SK-N-SH treated with all-trans-retinoic acid at 6 μM for 48 hours (cell line): ENCODE measurements at places on chromosomes 1 and 21.

DNA sequence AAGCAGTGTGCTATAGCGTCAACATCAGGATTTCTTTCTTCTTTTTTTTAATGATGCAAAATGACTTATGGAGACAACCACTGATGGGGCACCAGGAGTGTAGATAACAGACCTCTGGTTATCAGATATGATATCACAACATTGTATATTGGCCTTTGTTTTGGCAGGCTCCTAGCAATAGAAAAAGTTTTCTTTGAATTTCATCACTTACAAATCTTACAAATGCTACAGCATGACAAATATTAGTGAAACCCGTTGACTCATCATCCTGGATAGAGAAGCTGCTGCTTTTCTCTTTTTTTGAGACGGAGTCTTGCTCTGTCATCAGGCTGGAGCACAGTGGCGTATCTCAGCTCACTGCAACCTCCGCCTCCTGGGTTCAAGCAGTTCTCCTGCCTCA lies 92.9 kb downstream of the LTN1 start:
- peak; percentile 66 for ATAC-seq

DNA sequence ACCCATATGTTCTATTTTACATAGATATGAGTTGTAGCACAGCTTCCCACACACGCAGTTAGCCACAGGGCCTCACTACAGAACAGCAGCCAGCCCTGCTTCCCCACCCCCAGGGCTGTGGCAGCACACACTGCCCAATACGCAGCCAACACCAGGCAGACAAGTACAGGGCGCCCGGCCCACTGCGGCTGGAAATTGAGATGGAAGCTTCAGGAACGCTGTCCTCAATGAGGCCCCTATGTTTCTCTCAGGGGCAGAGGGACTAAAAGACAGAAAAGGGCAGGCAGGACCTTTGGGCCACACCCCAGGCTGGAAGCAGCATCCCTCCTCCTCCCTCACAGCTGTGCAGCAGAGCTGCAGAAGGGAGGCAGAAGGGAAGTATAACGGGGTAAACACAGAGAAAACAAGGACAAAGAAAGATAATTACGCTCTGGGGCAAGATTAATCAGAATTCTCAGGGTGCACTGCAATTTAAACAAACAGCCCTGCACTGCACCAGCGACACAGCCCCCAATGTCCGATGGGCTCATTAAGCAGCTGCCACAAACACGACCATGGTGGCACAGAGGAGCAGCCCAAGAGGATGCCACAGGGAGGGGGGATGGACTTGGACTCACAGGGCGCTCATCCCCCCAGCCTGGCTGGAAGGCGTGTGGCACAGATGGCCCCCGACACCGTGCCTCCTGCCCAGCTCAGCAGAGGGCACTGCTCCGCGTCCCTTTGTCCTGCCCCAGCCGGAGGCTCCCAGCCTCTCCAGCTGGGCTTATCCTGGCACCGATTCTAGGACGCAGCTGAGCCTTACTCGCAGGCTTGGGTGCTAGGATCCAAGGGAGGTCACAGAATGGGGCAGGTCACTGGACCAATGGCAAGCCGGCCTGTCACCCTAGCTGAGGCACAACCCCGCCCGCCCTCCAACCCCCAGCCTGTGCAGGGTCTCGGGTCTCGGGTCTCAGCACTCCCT lies 14.2 kb downstream of the WDR4 start:
- peak; percentile 11; the same call in 2 of the 3 replicates for ATAC-seq

GRCh38 chr1:25699500-25700143 lies 83.0 kb downstream of the MAN1C1 start:
- no peak for ATAC-seq

GRCh38 chr1:155130272-155131006 lies 2.8 kb downstream of the EFNA1 start:
- no peak for ATAC-seq

- ATAC-seq, result no peak
Observed at GRCh38 chr1:166017395-166017794, 149.4 kb downstream of the FAM78B start.

- ATAC-seq, result no peak
Observed at GRCh38 chr1:110463725-110464124, 12.8 kb downstream of the PROK1 start.

DNA sequence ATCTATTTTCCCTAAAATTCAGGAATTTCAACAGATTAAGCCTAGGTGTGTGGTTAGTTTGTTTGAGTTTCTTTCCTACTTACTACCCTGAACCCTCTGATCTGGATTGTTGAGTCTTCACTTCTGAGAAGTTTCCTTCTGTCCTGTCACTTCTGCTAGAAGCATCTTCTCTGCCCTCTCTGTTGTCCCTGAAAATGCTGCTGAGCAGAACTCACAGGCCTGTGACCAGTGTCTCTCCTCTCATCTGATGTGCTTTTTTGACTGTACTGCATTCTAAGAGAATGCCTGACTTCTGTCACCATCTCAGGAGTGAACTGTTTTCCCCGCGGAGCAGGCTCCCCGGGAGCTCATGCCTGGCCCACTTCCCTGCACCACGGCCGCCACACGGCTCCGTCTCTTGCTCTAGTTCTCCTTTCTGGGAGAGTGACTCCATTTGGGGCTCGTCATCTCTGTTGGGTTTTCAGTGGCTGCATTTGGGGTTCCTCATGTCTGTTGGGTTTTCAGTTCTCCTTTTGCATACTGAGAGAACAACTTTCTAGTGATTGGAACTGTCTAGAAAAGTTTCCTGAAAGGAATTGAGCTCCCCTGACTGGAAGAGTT lies 77.9 kb downstream of the POFUT2 start:
- no peak for ATAC-seq

DNA sequence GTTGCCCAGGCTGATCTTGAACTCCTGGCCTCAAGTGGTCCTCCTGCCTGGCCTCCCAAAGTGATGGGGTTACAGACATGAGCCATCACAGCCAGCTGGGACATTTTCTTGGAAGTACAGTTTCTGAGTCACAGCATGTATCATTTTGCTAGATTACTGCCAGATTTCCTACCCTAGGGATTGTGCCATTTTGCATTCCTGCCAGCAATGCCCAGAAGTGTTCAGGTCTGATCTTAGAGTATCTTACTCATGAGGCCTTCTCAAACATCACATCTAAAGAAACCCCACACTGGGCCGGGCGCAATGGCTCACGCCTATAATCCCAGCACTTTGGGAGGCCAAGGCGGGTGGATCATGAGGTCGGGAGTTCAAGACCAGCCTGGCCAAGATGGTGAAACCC lies 10.2 kb downstream of the BMP8A start:
- ATAC-seq, result peak; percentile 58

GRCh38 chr1:26820784-26821269 lies 5.7 kb upstream of the ZDHHC18 start:
- ATAC-seq, result peak; percentile 44; the same call in 2 of the 3 replicates

- no peak for ATAC-seq
Observed at GRCh38 chr1:20154301-20154831, 15.2 kb downstream of the PLA2G2F start.

- no peak for ATAC-seq
Observed at GRCh38 chr1:4690951-4691675, 36.7 kb downstream of the AJAP1 start.

DNA sequence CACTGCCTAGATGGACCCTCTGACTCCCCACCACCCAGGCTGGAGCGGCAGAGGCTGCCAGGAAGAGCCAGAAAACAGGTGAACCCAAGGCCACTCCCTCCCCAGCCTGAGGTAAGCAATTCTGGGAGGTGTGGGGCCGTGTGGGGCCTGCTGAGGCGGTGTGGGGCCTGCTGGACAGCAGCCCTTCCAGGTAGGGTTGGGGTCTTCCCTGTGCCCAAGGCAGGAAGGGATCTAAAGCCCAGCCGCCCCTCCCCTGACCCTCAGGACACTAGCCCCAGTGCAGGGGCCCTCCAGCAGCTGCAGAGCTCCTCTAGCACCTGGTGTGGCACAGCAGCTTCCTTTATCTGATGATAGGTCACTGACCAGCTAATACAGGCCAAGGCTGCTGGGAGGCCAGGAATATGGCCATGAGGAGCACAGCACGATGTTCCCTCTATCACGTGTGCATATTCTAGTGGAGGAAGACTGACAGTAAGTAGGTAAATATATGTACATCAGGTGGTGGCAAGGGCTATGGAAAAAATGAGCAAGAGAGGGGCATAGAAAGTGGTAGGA lies 86.9 kb downstream of the IER5 start:
- ATAC-seq, result no peak

DNA sequence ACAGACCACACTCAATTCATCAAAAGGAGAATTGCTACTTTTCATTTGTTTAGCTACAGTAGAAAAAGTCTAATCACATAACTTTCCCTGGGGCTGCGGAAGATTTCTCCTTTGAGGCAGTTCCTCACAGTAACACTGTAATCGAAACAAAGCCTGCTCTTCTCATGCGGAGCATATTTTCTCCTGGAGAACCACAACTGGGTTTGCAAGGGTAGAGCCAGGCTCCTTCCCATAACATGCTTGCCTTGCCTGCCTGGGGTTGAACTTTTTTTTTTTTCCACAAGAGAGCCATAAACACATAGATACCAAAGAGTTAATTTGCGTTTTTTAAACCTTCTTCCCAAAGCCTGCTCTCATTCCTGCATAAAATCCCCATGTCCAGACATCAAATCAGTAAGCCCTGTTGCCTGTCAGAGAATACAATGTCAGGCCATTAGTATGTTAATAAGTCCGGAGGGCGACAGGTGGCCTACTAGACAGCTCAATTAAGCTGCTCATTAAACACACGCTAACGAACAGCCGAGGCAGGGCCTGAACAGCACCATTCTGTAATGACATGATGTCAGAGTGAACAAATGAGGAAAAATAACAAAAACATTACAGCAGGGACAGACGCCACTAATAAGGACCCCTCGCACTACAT lies 107.1 kb upstream of the OLIG2 start:
- ATAC-seq, result no peak

- peak; percentile 95 for ATAC-seq
Observed at GRCh38 chr1:66533804-66534740, at the start of gene SGIP1. TSS of gene SGIP1 (plus strand) at chr1:66534153. CDS start at chr1:66534359, 206 bp downstream.

GRCh38 chr1:228297822-228298221 lies 90.0 kb downstream of the OBSCN start:
- no peak for ATAC-seq

DNA sequence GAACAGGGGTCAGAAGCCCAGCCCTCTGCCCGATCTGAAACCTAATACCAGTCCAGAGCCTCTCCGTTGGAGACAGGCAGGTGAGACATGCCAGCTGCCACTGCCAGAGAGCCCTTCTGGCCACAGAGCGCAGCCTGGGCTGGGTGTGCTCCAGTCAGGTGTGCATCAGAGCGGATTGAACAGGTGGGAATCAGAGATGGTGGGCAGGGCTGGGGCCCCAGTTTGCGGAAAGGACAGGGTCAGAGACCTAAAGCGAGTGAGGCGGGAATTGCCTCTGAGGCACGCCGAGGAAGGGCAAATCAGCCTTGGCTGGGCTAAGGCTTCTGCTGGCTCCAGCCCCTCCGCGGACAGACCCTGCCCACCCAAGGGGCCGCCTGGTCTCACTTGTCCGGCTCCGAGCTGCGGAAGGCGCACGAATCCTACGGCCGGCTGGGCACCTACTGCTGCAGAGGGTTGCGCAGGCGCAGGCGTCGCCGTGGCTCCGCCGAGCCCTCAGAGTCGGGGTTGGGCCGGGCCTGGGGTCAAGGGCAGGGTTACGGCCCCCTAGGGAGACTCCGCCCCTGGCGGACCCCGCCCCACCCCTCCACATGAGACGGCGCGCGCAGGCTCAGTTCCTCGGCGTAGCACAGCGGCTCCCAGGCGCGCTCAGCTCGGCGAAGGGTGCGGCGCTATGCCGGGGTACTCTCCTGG lies 10.3 kb downstream of the CPLANE2 start:
- no peak for ATAC-seq

DNA sequence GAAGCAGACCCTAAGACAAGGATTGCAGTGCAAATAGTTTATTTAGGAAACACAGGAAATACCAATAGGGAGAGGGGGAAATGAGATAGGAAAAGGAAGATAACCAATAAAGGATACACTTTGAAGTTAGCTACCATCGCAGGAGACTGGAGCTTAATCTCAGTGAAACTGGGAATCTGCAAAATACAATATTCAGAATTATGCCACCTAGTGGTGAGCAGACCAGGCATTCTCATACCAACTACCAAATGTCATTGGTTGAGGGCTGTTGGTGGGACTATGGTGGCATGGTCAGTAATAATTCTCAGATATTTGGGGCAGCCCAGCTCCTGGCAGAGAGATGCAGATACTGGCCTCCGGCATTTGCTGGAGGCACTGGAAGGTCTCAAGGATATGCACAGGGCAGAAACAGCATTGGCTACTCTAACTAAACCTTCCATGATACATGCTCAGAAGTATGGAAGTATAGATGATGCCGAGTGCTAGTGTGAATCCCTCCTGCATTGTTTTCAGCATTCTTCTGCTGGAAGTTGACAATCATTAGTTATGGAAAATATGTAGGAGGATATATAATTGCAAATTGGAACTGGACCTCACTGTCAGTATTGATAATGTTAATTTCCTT lies 11.8 kb upstream of the ZFP69B start:
- peak; percentile 84 for ATAC-seq

GRCh38 chr1:1989789-1990188 lies 13.8 kb downstream of the CFAP74 start:
- ATAC-seq, result no peak

DNA sequence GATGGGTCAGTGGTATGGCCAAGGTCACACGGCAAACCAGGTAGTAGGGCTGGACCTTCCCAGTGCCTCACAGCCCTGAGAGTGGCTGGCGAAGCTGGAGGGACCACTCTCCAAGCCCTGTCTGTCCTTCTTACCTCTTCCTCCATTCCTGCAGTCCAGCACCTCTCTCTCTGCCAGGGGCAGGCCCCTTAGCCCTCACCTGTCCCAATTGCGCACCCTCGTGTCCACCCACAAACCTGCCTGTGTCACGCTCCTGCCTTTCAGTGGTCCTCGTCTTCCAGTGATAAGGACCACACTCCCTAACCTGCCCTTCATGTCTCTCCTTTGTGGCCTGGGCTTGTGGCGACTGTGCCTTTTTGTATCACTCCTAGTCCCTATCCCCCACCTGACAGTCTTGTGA lies 3.4 kb downstream of the PODN start:
- ATAC-seq, result no peak

DNA sequence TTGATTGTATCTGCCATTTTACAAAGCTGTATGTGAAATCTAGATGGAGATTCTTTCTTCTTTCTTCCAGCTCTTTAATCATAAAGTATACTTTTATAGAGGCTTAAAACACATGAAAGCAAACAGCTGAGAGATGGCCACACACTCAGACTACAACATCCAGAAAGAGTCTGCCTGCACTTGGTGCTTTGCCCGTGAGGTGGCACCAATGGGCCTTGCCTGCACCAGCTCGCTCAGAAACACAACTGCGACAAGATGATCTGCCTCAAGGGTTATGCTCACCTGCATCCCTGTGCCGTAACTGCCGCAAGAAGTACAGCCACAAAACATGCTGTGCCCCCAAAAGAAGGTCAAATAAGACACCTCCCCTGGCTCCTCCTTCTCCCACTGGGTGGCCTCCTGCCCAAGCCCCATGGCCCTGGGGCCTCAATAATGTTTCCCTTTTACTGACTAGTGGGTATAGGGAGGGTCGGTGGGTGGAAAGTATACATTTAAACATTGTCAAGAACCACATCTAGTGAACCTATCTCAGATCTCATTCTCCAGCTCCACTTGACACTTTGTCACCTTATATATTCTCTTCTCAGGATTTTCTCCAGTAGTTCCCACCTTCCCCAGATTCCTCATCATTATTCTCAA lies 66.7 kb upstream of the ANGPTL3 start:
- peak; percentile 69 for ATAC-seq

- no peak for ATAC-seq
Observed at GRCh38 chr21:33942426-33942825, 26.8 kb upstream of the ATP5PO start.

GRCh38 chr1:12518931-12519692 lies 98.9 kb downstream of the DHRS3 start:
- no peak; the same call in 2 of the 3 replicates for ATAC-seq
